ENCODE measurements at places on chromosomes 6 and 20.
A peak's percentile ranks its signal among the peaks of the same experiment; 100 is the strongest.

GRCh38 chr6:26556263-26557070, 18.3 kb downstream of the HMGN4 start:
- H3K36me3 ChIP-seq = no peaks in the 10 kb centered on the region
- H3K4me1 ChIP-seq = peaks cover 22% of the 10 kb centered on the region
- no peaks in the 10 kb centered on the region for H3K27me3 ChIP-seq
- no peak for DNase-seq
- H3K4me3 ChIP-seq = no peak overlapping the region

DNA sequence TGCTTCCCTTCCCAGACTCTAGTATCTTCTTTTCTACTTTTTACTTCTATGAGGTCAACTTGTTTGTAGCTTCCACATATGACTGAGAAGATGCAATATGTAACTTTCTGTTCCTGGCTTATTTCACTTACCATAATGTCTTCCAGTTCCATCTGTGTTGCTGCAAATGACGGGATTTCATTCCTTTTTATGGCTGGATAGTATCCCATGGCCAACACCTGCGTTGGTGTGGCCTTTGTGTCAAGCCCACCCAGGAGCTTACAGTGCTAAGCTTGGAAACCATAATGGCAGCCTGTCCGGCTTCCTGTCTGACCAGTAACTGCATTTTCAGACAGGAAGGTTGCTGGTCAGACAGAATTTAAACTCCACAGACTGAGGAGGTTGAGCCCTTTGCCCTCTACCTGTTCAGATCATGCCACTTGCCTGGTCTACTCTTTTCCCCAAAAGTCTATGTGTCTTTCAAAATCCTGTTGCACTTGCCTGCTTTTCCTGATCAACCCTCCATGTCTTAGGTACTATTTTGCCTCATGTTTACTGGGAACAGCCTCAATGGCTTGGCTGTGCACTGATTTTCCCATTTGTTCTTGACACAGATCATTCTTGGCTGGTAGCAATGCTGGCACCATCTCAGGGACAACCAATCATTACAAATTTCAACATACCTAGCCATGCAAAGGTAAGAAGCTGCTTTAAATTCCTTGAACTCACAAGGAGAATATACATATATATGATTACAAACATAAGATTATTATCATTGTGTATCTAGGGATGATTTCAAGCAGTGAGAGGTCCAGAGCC, 114.3 kb upstream of the PLEKHG1 start:
- H3K4me3 ChIP-seq = no peak overlapping the region
- no peaks in the 10 kb centered on the region for H3K27me3 ChIP-seq
- H3K27ac ChIP-seq = no peak overlapping the region
- peaks cover 11% of the 10 kb centered on the region for H3K4me1 ChIP-seq

DNA sequence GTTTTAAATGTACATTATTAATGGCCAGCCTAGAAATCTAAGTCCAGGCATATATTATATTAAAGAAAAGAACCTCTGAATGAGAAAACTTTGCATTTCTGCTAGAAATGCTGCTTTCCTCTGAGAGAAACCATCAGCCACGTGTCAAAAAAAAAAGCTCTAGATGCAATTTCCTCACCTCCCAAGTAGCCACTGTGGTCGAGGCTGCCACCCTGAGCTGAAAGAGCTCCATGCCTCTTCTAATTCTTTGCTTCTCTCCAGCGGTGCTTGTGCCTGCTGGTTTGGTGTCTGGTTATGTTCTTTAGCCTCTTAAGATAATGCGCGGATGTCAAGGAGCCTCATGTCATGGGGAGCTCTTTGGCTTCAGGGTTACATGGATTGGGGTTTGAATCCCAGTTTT, 316.0 kb downstream of the TFAP2C start:
- peaks cover 4% of the 10 kb centered on the region for H3K27me3 ChIP-seq
- H3K4me1 ChIP-seq = peaks cover 9% of the 10 kb centered on the region
- H3K4me3 ChIP-seq = no peak overlapping the region
- no peak overlapping the region for H3K27ac ChIP-seq
- no peak for DNase-seq

DNA sequence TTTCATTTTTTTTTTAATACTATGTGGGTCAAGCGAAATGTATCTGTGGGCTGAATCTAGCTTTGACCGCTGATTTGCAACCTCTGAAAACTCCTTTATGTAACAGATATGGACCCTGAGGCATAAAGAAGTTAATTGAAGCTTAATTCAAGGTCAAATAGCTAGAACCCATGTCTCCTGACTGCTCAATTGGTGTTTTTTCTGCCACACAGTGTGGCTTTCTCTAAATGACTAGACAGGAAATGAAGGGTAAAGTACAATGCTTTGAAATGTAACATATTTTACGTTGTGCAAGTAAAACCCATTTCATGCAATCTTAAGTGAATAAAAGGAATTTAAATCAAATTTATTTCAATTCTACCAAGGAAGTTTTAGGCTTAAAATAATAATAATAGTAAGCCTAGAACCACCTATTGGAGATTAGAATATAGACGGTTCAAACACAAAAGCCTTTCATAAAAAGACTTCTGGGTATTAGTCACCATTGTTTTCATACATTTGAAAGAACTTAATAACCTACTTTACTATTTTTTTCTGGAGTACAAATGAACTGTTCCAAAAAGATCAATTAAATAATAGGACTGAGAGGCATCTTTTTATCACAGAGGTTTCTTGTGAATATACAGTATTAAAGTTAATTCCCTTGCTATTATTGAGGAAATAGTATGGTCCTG, 279.8 kb downstream of the EPHA7 start:
- no peak overlapping the region for H3K27ac ChIP-seq
- H3K4me1 ChIP-seq = no peaks in the 10 kb centered on the region
- H3K4me3 ChIP-seq = no peak overlapping the region

GRCh38 chr6:15363164-15363522, 117.3 kb downstream of the JARID2 start:
- H3K27me3 ChIP-seq = no peaks in the 10 kb centered on the region
- H3K27ac ChIP-seq = no peak overlapping the region
- no peak overlapping the region for H3K4me3 ChIP-seq
- peaks cover 35% of the 10 kb centered on the region for H3K4me1 ChIP-seq

DNA sequence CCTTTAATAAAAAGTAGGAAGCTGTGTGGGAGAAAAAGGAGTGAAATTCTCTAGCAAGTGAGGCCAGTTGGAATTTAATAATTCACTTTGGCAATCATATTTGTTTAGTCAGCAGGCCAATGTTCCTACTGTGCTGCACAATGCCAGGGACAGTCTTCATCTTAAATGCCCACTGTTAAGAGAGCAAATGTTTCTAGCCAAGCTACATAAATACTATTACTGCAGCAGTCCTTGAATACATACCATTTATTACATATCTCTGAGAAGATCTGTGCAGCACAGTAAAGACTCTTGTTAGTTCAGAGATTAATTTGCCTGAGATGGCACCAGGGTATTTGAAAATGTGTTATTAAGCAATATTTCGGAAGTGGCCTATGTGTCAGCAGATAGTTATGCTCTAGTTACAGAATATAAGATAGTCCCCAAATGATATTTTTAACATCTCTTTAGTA, 105.4 kb downstream of the OGFRL1 start:
- peaks cover 37% of the 10 kb centered on the region for H3K4me1 ChIP-seq
- no peaks in the 10 kb centered on the region for H3K27me3 ChIP-seq
- H3K27ac ChIP-seq = peak overlapping the region; percentile 51
- H3K4me3 ChIP-seq = no peak overlapping the region
- no peaks in the 10 kb centered on the region for H3K36me3 ChIP-seq
- DNase-seq = no peak

- H3K27me3 ChIP-seq = no peaks in the 10 kb centered on the region
- no peak overlapping the region for H3K27ac ChIP-seq
- no peak for DNase-seq
- peaks cover 19% of the 10 kb centered on the region for H3K4me1 ChIP-seq
- H3K4me3 ChIP-seq = no peak overlapping the region
- no peaks in the 10 kb centered on the region for H3K36me3 ChIP-seq
Measured at GRCh38 chr20:2234598-2235191, 61.1 kb upstream of the TGM3 start.

GRCh38 chr6:111747829-111748228, 125.4 kb downstream of the FYN start:
- H3K4me1 ChIP-seq = peaks cover 26% of the 10 kb centered on the region
- no peaks in the 10 kb centered on the region for H3K27me3 ChIP-seq
- H3K4me3 ChIP-seq = no peak overlapping the region
- H3K36me3 ChIP-seq = no peaks in the 10 kb centered on the region
- H3K27ac ChIP-seq = no peak overlapping the region

DNA sequence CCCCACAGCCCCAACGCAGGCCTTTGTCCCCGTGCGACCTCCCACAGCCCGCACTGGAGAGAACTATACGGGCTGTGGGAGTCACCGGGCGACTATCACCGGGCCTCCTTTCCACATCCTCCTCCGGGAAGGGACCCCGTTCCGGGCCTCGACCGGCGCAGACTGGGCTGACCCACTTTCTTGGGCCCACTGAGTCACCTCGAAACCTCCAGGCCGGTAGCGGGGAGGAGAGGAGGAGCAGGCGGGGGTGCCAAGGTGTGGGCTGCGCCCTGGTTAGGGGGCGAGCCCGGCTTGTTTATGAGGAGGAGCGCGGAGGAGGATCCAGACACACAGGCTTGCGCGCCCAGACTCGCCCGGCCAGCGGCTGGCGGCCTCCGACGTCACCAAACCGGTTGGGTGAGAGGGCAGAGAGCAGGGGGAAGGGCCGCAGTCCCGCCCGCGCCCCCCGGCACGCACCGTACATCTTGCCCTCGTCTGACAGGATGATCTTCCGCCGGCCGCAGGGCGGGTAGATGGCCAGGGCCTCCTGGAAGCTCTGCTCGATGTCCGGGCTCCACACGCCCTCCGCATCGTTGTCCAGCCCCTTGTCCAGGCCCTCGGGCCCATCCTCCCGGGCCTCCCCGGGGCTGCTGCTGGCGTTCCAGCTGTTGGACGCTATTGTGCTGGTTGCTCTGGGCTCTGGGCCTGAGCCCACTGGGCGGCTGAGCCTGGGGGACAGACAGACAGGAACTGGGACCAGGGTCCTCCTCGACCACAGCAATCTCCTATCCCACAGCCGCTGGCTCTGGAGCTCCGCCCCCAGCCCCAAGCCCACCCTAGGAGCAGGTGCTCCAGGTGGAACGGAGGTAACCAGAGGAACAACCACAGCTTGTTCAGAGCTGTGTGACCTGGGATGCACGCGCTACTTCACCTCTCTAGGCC, 10.6 kb downstream of the TEAD3 start:
- H3K27ac ChIP-seq = peak overlapping the region; percentile 95
- peaks cover 70% of the 10 kb centered on the region for H3K4me1 ChIP-seq
- peak overlapping the region; percentile 29 for H3K4me3 ChIP-seq
- H3K27me3 ChIP-seq = no peaks in the 10 kb centered on the region
- DNase-seq = peak; percentile 79

DNA sequence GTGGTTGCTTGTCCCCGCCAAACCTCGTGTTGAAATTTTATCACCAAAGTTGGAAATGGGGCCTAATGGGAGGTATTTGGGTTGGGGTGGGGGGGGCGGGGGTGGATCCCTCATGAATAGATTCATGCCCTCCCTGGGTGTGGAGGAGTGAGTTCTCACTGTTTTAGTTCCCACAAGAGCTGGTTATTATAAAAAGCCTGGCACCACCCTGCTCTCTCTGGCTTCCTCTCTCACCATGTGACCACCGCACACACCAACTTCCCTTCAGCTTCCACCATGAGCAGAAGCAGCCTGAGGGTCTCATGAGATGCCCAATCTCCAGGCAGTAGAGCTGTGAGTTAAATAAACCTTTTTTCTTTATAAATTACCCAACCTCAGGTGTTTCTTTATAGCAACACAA, 111.3 kb downstream of the PRDM1 start:
- peaks cover 9% of the 10 kb centered on the region for H3K36me3 ChIP-seq
- H3K4me3 ChIP-seq = no peak overlapping the region
- DNase-seq = no peak
- H3K4me1 ChIP-seq = no peaks in the 10 kb centered on the region
- H3K27ac ChIP-seq = no peak overlapping the region

DNA sequence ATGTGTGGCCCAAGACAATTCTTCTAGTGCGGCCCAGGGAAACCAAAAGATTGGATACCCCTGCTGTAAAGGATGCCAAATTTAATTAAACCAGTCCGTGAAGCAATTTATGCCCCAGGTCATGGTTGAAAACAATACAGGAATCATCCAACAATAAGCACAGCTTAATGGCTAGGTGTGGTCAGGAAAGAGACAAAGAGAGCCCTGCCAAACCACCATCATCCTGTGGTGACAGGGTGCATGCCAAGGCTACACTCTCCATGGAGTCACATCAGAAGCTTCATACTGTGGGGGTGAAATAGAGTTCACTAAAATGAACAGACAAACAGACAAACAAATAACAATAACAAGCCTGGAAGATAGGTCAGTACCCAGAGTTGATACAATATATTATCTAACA, 62.7 kb downstream of the DZANK1 start:
- H3K36me3 ChIP-seq = peaks cover 6% of the 10 kb centered on the region
- peak overlapping the region; percentile 45 for H3K27ac ChIP-seq
- DNase-seq = no peak
- H3K27me3 ChIP-seq = no peaks in the 10 kb centered on the region

GRCh38 chr6:157804448-157805327, 18.4 kb upstream of the SNX9 start:
- no peak for DNase-seq
- H3K36me3 ChIP-seq = no peaks in the 10 kb centered on the region
- H3K4me1 ChIP-seq = no peaks in the 10 kb centered on the region

GRCh38 chr20:12827816-12828385, 180.9 kb upstream of the SPTLC3 start:
- DNase-seq = no peak
- H3K4me3 ChIP-seq = no peak overlapping the region
- no peaks in the 10 kb centered on the region for H3K27me3 ChIP-seq
- no peak overlapping the region for H3K27ac ChIP-seq
- no peaks in the 10 kb centered on the region for H3K4me1 ChIP-seq
- H3K36me3 ChIP-seq = no peaks in the 10 kb centered on the region

DNA sequence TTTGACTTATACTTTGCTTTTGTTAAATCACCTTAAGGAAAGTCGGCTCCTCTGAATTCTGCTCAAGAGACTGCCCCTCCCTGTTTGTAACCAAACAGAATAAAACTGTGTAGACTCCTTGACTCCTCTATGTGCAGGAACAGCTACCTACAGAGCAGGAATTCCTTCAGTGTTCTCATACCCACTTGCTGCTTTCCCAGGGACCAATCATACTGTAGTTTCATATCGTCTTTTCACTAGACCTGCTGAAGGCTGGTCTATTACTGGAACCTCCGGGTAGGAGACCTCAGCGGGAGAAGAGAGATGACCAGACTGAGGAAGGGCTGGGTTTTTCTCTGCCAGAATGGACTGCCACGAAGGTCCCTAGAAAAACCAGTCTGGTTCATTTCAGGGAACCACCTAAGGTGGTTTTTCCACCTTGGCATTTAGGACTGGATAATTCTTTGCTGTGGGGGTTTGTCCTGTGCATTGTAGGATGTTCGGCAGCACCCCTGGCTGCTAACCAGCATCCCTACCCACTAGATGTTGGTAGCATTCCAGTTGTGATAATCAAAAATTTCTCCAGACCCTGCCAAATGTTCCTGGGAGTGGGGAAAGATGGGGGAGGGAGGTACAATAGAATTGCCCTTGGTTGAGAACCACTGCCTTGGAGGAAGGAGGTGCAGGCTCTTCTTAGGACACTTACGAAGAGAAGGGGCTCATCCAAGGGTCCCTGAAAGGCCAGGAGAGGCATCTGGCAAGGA, 80.5 kb downstream of the DNAAF9 start:
- DNase-seq = no peak
- peaks cover 55% of the 10 kb centered on the region for H3K36me3 ChIP-seq
- H3K4me3 ChIP-seq = no peak overlapping the region
- no peaks in the 10 kb centered on the region for H3K27me3 ChIP-seq
- no peak overlapping the region for H3K27ac ChIP-seq
- H3K4me1 ChIP-seq = peaks cover 16% of the 10 kb centered on the region

- peaks cover 49% of the 10 kb centered on the region for H3K4me1 ChIP-seq
- no peaks in the 10 kb centered on the region for H3K27me3 ChIP-seq
- no peak overlapping the region for H3K4me3 ChIP-seq
- DNase-seq = no peak
Measured at GRCh38 chr6:24859608-24860200, 61.0 kb upstream of the ARMH2 start.
